ENCODE measurements at places on chromosomes 3 and 15.

DNA sequence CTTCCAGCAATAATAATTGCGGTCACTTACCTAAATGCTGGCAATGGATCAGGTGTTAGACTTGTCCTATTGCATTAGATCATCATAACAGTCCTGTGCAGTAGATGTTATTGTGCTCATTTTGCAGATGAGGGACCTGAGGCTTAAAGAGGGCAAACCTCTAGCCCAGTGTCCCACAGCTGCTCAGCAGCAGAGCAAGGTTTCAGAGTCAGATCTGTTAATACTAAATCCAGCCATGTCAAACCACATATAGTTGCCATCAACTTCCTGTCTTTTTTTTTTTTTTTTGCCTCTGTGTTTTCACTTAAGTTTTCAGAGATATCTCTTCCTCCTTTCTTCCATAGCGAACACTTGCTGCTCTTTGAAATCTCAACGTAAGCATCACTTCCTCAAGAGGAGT, 12.1 kb downstream of the FEZF2 start:
- H3K36me3 ChIP-seq = no peaks in the 10 kb centered on the region
- H3K4me1 ChIP-seq = no peaks in the 10 kb centered on the region
- no peak for DNase-seq

DNA sequence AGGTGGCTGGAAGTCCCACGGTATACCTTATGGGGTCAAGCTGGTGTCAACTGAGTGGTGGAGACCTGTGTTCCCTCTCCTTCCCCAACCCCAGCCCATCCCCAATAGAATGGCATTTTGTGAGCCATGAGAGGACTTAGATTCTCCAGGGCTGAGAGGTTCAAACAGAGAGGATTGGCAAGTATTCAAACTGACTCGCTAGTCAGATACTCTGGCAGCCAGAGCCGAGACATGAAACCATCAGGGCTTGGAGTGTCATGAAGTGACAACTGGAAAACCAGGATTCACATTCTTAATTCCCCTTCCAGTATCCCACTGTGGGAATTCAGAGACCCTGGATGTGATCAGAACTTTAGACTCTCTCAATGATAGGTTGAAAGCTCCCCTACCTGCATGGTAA, 159.4 kb upstream of the SNTN start:
- no peak for DNase-seq
- no peaks in the 10 kb centered on the region for H3K27me3 ChIP-seq
- no peak overlapping the region for H3K27ac ChIP-seq
- no peaks in the 10 kb centered on the region for H3K36me3 ChIP-seq
- H3K4me1 ChIP-seq = no peaks in the 10 kb centered on the region
- no peak overlapping the region for H3K4me3 ChIP-seq

GRCh38 chr3:32815841-32816438, 1.9 kb upstream of the TRIM71 start:
- H3K27ac ChIP-seq = peak overlapping the region; percentile 90
- peaks cover 11% of the 10 kb centered on the region for H3K4me1 ChIP-seq
- peak overlapping the region; percentile 91 for H3K4me3 ChIP-seq
- H3K36me3 ChIP-seq = peaks cover 6% of the 10 kb centered on the region
- no peaks in the 10 kb centered on the region for H3K27me3 ChIP-seq
- DNase-seq = peak; percentile 80

DNA sequence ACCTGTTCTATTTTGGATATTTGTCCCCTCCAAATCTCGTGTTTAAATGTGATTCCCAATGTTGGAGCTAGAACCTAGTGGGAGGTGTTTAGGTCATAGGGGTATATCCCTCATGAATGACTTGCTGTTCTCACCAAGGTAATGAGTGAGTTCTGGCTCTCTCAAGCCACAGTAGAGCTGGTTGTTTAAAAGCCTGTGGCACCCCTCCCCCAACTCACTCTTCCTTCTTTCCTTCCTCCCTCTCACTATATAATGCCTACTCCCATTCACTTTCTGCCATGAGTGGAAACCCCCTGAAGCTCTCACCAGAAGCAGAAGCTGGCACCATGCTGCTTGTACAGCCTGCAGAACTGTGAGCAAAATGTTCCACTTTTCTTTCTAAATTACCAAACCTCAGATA, 341.1 kb downstream of the SI start:
- peaks cover 2% of the 10 kb centered on the region for H3K4me1 ChIP-seq
- no peak for DNase-seq
- H3K27ac ChIP-seq = no peak overlapping the region
- H3K27me3 ChIP-seq = no peaks in the 10 kb centered on the region
- H3K4me3 ChIP-seq = no peak overlapping the region
- no peaks in the 10 kb centered on the region for H3K36me3 ChIP-seq

All from endodermal cell (in vitro differentiated cells).